Vagina (tissue), 2 donors: ENCODE measurements at places on chromosomes 2 and 18.

DNA sequence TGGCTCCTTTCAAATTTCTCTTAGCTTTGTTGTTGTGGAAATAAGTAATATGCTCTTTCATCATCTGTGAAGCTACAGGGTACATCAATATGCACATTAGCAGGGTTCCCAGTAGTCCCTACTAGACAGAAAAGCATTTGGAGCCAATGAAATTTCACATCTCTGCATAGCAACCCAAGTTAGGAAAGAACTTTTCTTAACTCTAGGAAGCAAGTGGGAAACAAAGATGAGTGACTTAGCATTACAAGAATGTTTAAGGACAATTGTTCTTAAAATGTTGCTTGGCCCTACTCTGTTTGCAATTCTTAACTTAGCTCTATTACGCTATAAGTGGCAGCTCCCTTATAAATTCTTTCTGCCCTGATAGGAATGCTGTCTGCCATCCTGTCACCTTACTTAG lies 39.6 kb downstream of the ZEB2 start:
- no peaks in the 10 kb centered on the region for H3K36me3 ChIP-seq
- no peak overlapping the region for H3K4me3 ChIP-seq
- no peaks in the 10 kb centered on the region for H3K27me3 ChIP-seq
- H3K27ac ChIP-seq = no peak overlapping the region

- H3K27ac ChIP-seq = no peak overlapping the region
- no peaks in the 10 kb centered on the region for H3K27me3 ChIP-seq
- H3K36me3 ChIP-seq = no peaks in the 10 kb centered on the region
- DNase-seq = no peak
These were observed 383.4 kb upstream of the CDH2 start for GRCh38 chr18:28560331-28560730.

- H3K27ac ChIP-seq = no peak within 1 kb of the TSS
- H3K4me3 ChIP-seq = peak within 1 kb of the TSS; percentile 40
- peaks cover 7% of the 10 kb centered on the region for H3K4me1 ChIP-seq
- no peaks in the 10 kb centered on the region for H3K36me3 ChIP-seq
- H3K27me3 ChIP-seq = peaks cover 7% of the 10 kb centered on the region
These were observed at the start of gene NMUR1 for GRCh38 chr2:231530099-231531011. Gene NMUR1 (minus strand): TSS chr2:231530445. CDS start chr2:231530361, 84 bp downstream.

- H3K27ac ChIP-seq = no peak overlapping the region
- no peaks in the 10 kb centered on the region for H3K27me3 ChIP-seq
- peaks cover 3% of the 10 kb centered on the region for H3K4me1 ChIP-seq
- no peak for DNase-seq
These were observed 55.3 kb downstream of the KCTD1 start for GRCh38 chr18:26493021-26493420.

DNA sequence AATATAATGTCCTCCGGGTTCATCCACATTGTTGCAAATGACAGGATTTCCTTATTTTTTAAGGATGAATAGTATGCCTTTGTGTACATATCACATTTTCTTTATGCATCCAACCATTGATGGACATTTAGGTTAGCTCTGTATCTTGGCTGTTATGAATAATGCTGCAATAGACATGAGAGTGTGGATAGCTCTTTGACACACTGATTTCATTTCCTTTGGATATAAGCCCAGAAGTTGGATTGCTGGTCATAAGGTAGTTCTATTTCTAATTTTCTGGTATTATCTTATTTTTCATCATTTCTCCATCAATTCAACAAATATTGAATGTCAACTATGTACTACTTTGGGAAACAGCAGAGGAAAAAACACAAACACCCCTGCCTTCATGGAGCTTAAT lies 423.3 kb downstream of the MTX2 start:
- no peaks in the 10 kb centered on the region for H3K27me3 ChIP-seq
- no peaks in the 10 kb centered on the region for H3K36me3 ChIP-seq
- no peak overlapping the region for H3K4me3 ChIP-seq
- no peaks in the 10 kb centered on the region for H3K4me1 ChIP-seq
- no peak overlapping the region for H3K27ac ChIP-seq

- H3K27me3 ChIP-seq = no peaks in the 10 kb centered on the region
- DNase-seq = no peak
- no peak overlapping the region for H3K4me3 ChIP-seq
- no peaks in the 10 kb centered on the region for H3K36me3 ChIP-seq
These were observed 233.5 kb downstream of the MYT1L start for GRCh38 chr2:2097549-2097948.

- no peak overlapping the region for H3K4me3 ChIP-seq
- no peak overlapping the region for H3K27ac ChIP-seq
- H3K36me3 ChIP-seq = no peaks in the 10 kb centered on the region
- peak; percentile 61 for DNase-seq
- peaks cover 8% of the 10 kb centered on the region for H3K4me1 ChIP-seq
- no peaks in the 10 kb centered on the region for H3K27me3 ChIP-seq
These were observed 118.5 kb upstream of the RIOK3 start for GRCh38 chr18:23334569-23334968.

- DNase-seq = no peak
- no peaks in the 10 kb centered on the region for H3K27me3 ChIP-seq
- H3K4me1 ChIP-seq = peaks cover 51% of the 10 kb centered on the region
- H3K27ac ChIP-seq = peak overlapping the region; percentile 74
- no peak overlapping the region for H3K4me3 ChIP-seq
These were observed 15.5 kb downstream of the MAP3K20 start for GRCh38 chr2:173090973-173091660.

DNA sequence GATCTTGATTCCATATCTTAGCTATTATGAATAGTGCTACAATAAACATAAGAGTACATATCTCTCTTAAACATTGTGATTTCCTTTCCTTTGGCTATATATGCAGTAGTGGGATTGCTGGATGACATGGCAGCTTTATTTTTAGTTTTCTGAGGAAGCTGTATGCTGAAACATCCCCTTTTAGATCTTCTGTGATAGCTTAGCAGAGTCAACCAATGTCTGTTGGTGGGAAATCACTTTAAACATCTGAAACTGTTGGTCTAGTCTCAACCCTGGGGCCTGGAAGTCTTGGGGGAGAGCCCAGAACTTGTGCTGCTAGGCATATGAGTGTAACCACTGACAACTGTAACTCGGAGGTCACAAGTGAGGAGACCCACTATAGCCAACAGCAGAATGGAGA lies 378.6 kb upstream of the SLC14A2 start:
- no peak overlapping the region for H3K4me3 ChIP-seq
- DNase-seq = no peak
- no peaks in the 10 kb centered on the region for H3K27me3 ChIP-seq
- H3K4me1 ChIP-seq = no peaks in the 10 kb centered on the region

GRCh38 chr18:35282353-35282752 lies 7.7 kb downstream of the ZSCAN30 start:
- no peaks in the 10 kb centered on the region for H3K4me1 ChIP-seq
- H3K27ac ChIP-seq = no peak overlapping the region
- H3K4me3 ChIP-seq = no peak overlapping the region

DNA sequence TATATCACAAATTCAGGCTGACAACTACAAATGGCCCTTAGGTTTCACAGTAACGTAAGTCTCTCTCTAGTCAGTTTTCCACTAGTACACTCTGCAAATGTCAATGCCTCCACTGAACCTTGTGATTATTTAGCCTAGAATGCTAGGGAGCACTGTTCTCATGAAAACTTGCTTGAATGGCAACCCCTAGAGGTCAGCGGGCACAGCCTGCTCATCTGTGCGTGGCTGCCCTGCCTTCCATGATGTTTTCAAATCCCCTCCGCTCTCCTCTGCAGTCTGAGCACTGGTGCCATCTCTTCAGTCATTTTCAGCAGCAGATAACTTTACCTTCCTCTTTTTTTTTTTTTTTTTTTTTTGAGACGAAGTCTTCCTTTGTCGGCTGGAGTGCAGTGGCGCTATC lies 84.1 kb upstream of the GULP1 start:
- H3K27me3 ChIP-seq = no peaks in the 10 kb centered on the region
- DNase-seq = no peak
- no peak overlapping the region for H3K4me3 ChIP-seq
- H3K27ac ChIP-seq = no peak overlapping the region

DNA sequence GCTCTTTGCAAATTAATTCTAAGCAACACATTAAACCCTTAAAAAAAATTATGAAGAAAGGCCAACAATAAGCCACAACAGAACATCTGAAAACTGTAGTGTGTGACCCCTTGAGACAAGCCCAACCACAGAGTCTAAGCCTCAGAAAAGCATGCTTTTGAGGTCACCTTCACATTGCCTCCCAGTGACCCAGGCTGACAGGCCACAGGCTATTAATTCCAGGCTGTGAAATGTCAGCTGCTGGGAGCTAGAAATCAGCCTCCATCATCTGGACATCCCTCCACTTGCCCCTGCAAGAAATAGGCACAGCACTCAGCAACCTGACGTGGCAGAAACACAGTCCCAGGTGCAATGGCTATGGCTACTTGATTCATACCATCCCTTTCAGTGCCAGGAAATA lies 179.4 kb upstream of the ZFP36L2 start:
- DNase-seq = no peak
- H3K27me3 ChIP-seq = no peaks in the 10 kb centered on the region
- peak overlapping the region; percentile 42 for H3K27ac ChIP-seq
- no peak overlapping the region for H3K4me3 ChIP-seq

- peak overlapping the region; percentile 77 for H3K4me3 ChIP-seq
- no peaks in the 10 kb centered on the region for H3K36me3 ChIP-seq
- peaks cover 34% of the 10 kb centered on the region for H3K4me1 ChIP-seq
- DNase-seq = no peak
These were observed 2.0 kb downstream of the MAP3K20 start for GRCh38 chr2:173077506-173078177.

DNA sequence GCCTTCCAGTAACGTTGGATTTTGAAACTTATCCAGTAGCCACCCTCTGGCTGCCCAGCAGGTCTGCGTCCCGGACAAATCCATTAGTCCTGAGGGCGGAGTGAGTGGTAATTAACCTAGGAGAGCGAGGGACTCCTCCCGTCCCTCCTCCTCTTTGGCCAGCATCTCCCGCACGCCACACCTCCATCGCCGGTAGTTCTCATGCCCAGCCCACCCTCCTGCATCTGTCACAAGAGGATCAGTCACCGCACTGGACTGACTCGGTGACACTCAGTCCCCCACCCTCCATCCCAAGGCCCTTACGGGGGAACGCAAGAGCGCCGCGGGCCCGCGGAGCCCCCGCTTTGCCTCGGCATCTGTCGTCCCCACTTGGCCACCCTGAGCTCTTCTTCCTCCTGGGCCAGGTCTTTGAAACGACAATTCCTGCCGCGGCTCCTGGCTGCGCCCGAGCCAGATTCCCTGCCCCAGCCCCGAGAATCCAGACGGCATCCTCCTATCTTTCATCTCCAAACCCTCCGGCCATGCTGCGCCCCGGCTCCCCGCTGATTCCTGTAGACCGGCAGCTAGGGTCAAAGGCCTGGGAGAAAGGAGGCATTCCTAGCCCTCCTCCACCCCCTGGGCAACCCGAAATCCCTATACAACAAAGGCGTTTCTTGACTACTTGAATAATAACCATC lies 77.5 kb downstream of the EIF2AK3 start:
- peaks cover 5% of the 10 kb centered on the region for H3K4me1 ChIP-seq
- DNase-seq = no peak
- H3K36me3 ChIP-seq = no peaks in the 10 kb centered on the region
- no peak overlapping the region for H3K4me3 ChIP-seq
- H3K27ac ChIP-seq = no peak overlapping the region
- H3K27me3 ChIP-seq = no peaks in the 10 kb centered on the region

DNA sequence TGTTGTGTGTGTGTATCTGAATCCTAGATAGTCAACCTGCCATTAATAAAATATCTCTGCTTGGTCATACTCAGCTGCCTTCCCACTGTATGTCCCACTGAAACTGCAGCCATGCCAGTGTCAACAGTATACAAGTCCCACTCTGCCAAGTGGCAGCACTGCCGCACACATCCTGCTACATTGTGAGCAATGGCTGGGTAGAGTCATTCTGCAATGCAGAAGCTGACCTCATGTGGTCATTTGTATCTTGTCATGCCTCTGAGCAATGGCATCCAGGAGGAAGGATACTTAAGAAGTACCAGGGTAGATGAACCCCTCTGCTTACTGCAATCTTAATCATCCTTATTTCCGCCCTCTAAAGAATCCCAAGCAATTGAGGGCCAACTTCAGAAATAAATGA lies 302.2 kb upstream of the DDX18 start:
- no peak overlapping the region for H3K27ac ChIP-seq
- no peaks in the 10 kb centered on the region for H3K27me3 ChIP-seq
- DNase-seq = no peak
- no peak overlapping the region for H3K4me3 ChIP-seq

GRCh38 chr2:173288561-173288960 lies 66.1 kb upstream of the CDCA7 start:
- no peak overlapping the region for H3K4me3 ChIP-seq
- DNase-seq = no peak
- no peaks in the 10 kb centered on the region for H3K27me3 ChIP-seq
- H3K36me3 ChIP-seq = no peaks in the 10 kb centered on the region
- no peaks in the 10 kb centered on the region for H3K4me1 ChIP-seq

DNA sequence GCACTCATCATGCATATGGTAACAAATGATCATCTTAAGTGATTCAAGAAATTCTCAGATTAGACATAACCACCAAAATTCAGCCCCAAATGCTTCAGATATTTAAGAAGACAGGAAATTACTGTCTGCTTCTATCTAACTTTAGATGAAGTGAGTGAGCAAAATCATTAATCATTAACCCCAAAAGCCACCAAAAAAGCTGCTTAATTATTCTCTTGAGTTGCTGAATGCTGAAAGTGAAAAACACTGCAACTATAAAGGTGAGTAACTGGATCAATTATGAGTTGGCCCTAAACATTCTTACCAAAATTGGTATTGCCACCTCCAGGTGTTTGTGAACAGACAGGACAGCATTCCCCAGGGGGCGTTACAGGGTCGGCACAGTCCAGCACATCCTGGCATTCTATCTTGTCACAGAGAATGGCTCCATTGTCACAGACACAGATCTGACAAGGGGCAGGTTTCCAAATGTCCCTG lies 69.6 kb downstream of the COL5A2 start:
- no peak for DNase-seq
- H3K27ac ChIP-seq = no peak overlapping the region
- H3K27me3 ChIP-seq = no peaks in the 10 kb centered on the region
- no peak overlapping the region for H3K4me3 ChIP-seq
- no peaks in the 10 kb centered on the region for H3K36me3 ChIP-seq

DNA sequence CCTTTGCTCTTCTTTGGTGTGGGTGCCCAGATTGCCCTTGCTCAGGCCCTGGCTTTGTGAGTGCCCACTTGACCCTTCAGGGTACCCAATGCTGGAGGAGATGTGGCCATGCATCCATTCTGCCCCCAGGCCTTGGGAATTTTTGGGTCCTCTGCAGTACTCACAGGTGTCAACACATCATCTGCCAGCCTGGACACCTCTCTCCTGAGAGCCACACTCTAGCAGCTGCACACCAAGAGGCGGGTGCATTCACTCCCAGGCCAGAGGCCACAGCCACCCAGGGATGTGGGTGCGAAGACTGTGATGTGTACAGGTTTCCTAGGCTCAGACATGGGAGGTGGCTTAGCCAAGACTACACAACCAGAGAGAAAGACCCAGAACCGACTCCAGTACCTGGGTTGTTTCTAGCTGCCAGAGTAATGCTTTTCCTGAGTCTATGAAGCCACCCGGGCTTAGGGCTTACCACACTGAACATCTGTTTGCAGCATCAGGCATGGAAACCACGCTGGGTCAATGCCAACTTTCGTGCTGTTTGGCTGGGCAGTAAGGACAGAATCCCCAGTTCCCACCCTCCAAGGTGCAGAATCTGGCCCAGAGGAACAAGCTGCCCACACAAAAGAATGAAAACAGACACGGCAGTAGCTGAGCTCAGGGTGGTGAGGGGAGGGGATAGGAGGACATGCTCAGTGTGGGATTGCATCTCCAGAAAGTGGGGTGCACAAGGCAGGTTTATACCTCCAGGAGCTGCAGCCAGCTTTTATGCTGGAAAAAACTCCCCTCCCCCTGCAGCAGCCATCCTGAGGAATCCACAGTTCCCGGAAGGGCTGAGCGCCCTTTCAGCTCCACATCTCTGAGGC lies 40.1 kb downstream of the KCNF1 start:
- no peak for DNase-seq
- no peaks in the 10 kb centered on the region for H3K27me3 ChIP-seq
- no peaks in the 10 kb centered on the region for H3K36me3 ChIP-seq
- H3K27ac ChIP-seq = no peak overlapping the region
